Bronchial epithelial cell (primary cell): ENCODE measurements at places on chromosomes 5 and 9.

DNA sequence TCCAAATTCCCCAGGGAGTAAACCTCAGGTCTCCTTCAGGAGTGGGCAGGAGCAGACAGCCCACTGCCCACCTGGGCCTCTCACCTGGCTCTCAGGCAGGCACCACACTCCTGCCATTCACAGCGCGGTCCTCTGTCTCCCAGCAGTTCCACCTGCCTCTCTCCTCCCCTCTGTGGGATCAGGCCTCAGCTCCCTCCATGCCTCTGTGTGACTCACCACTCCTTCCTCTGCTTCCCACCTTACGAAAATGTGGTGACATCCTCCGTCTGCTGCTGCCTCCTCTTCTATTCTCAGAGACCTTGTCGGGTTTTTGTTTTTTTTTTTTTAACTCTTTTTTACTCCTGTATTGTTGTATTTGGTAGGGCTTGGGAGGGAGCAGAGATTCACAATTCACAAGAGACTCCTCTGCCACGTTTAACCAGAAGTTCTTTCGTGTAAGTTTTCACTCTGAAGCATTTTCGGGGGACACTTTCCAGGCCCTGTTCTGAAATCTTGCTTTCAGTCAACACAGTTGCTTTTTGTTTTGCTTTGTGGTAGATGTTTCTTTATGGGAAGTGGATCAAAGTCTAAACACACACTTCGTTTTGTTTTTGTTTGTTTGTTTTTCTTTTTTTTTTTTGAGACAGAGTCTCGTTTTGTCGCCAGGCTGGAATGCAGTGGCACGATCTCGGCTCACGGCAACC is 21.1 kb upstream of the CDKN2AIPNL start:
- peak; percentile 38 for DNase-seq

- DNase-seq: no peak
Observed at GRCh38 chr9:18404434-18405029, 69.4 kb upstream of the ADAMTSL1 start.

GRCh38 chr5:11300736-11301135 is 539.7 kb upstream of the DAP start:
- no peak for DNase-seq

GRCh38 chr5:160469156-160470144 is 47.8 kb downstream of the PTTG1 start:
- no peak for DNase-seq

GRCh38 chr9:129027224-129027684 is 877 bp downstream of the SH3GLB2 start:
- no peak for DNase-seq

GRCh38 chr5:150623152-150623877 is 17.1 kb upstream of the SYNPO start:
- DNase-seq: no peak

GRCh38 chr5:82160948-82161347 is 117.2 kb downstream of the RPS23 start:
- no peak for DNase-seq

GRCh38 chr5:92890841-92891244 is 690.2 kb downstream of the NR2F1-AS1 start:
- peak; percentile 13 for DNase-seq

- peak; percentile 63 for DNase-seq
Observed at GRCh38 chr9:120891245-120891883, 14.4 kb upstream of the PHF19 start.

GRCh38 chr9:86731511-86732063 is 215.7 kb downstream of the GAS1 start:
- peak; percentile 59 for DNase-seq

GRCh38 chr9:114288193-114289091 is 34.5 kb upstream of the ORM1 start:
- peak; percentile 88 for DNase-seq

DNA sequence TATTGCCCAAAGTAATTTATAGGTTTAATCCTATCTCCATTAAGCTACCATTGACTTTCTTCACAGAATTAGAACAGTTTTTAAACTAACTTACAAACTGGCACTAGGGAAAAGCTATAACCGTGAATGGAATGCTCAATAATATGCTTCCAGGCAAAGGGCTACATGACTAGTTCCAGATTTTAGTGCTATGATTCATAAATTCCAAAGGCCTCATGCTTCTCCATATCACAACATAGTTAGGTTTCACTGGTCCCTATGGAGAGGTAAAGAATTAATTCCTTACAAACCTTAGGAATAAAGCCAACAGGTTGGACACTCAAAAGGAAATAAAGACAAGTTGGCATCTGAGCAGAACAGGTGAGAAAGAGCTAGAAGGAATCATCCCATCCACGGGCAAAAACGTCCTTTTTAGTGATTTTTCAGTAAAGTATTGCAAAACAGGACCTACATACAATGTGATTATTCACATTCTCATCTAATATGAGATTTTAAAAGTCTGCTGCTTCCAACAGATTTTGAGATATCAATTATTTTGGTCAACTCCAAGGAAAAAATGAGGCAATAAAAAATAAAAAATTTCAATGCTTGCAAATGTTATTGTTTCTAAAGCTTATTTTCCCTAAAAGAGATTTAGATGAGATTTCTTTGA is 97.0 kb upstream of the TARS1 start:
- DNase-seq: peak; percentile 89

- no peak for DNase-seq
Observed at GRCh38 chr9:136982232-136983051, at the start of gene LCNL1. TSS of gene LCNL1 (plus strand) at chr9:136982993. CDS start at chr9:136983587, 594 bp downstream.

- no peak for DNase-seq
Observed at GRCh38 chr9:71620331-71620730, 148.0 kb downstream of the CEMIP2 start.

GRCh38 chr5:132262882-132263547 is 5.5 kb downstream of the PDLIM4 start:
- no peak for DNase-seq

GRCh38 chr5:11420969-11421368 is 483.3 kb downstream of the CTNND2 start:
- DNase-seq: no peak
